Kidney (tissue), 22 donors: ENCODE measurements at places on chromosomes 13 and 19. TPM values are rescaled to one million over a fixed set of nuclear protein-coding genes. Genes with fewer than 3 reads are reported as not detected.

GRCh38 chr13:111179908-111180760 is 65.0 kb downstream of the ARHGEF7 start:
- DNase-seq: no peak

GRCh38 chr19:49590071-49590970 is 661 bp upstream of the PRR12 start:
- DNase-seq: peak; percentile 98

DNA sequence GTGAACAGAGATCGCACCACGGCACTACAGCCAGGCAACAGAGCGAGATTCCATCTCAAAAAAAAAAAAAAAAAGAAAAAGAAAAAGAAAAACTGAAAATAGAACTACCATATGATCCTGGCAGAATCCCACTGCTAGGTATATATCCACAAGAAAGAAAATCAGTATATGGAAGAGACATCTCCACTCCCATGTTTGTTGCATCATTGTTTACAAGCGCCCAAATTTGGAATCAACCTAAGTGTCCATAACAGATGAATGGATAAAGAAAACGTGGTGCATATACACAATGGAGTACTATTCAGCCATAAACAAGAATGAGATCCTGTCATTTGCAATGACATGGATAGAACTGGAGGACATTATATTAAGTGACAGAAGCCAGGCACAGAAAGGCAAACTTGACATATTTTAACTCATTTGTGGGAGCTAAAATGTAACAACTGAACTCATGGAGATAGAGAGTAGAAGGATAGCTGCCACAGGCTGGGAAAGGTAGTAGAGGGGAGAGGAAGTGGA is 26.1 kb downstream of the DYRK1B start:
- no peak for DNase-seq

GRCh38 chr13:55981381-55981780 is 1159.3 kb upstream of the PRR20A start:
- no peak for DNase-seq

GRCh38 chr19:53867225-53868090 is at the start of gene MYADM:
MYADM (plus strand) TSS chr19:53867883; CDS start chr19:53873530, 5,647 bp downstream.
- DNase-seq: peak; percentile 100

The FGF22 gene
- 0.19 TPM for total RNA-seq

GRCh38 chr19:879711-880438 is 13.1 kb downstream of the MED16 start:
- DNase-seq: no peak

The ZNF254 gene
- 23.1 TPM for total RNA-seq

The CCDC169 gene
- total RNA-seq: 1.5 TPM

DNA sequence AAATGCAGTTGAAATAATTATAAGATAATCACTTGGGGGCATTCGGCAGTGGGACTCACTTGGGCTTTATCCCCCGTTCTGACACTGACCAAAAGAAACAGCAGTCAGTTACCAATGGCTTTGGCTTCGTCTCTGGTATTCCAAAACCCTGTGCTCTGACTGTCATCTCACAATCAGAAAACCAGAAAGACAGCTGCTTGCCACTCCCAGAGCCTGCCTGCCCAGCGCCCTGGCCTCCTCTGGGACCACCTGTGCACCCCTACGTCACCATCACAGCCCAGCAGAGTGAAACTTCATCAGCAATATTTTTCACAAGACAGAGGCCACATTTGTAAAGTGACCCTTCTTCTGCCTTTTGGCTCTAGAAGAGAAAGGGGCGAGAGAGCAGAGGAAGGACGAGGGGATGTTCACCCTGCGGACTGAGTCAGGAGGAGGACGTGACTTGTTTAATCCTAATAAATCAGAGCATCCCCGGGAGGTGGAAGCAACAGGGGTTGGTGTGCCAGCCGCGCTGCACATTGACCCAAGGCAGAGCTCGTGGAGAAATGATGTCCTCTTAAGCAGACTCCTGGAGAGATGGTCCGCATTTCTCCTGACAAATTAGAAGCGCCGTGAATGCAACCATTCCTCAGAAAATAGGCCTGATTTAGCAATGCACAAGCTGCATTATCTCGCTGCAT is 397.8 kb upstream of the ZNF507 start:
- DNase-seq: no peak

The C13orf42 gene
- not detected for total RNA-seq

DNA sequence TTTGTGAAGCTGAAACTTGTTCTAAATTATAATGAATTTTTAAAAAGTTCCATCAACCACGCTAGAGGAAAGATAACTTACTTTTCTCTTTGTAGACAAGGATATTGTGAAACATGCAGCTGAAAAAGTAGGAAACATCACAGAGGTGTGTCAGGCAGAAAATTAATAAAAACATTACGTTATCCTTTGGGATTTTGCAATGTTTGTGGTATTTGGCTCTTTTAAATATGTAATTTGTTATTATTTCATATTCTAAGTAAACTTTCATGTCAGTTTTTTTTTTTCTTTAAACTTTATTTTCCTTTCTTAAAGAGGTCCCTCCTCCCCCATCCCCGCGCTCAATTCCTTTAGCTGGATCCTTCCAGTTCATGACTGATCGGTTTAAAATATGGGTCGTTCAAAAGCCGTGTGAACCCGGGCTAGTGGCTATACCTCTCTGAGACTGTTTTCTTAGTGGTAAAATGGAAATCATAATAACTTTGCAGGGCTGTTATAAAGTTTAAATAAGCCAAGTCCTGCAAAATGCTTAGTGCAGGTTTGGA is 740 bp upstream of the CCDC61 start:
- DNase-seq: no peak

The TPRX2 gene
- not detected for total RNA-seq

The ZNF274 gene
- total RNA-seq: 42.4 TPM

GRCh38 chr13:102536695-102537485 is 59.9 kb upstream of the TPP2 start:
- DNase-seq: no peak

- DNase-seq: no peak
Measured at GRCh38 chr13:69264362-69265334, 843.0 kb upstream of the ATXN8OS start.

DNA sequence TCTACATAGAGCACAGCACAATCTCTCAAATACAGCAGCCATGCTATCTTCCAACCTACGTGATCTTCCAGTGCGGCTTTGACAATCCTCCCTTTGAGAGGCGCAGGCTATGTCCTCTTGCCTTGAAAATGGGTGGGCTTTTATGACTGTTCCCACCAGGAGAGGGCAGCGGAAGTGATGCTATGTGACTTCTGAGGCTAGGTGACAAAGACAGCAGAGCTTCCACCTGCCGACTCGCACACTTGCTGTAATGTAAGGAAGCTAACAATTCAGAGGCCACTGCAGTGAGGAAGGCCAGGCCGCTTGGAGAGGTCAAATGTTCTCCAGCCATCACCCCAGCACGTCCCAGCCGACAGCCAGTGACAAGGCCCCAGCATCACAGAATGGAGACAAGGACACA is 65.8 kb downstream of the MRPL57 start:
- DNase-seq: peak; percentile 35

The CYP4F3 gene
- total RNA-seq: 2.2 TPM

The LILRB2 gene
- 11.5 TPM for total RNA-seq

The RYR1 gene
- total RNA-seq: 2.8 TPM

- no peak for DNase-seq
Measured at GRCh38 chr19:2034729-2035589, 16.1 kb downstream of the MKNK2 start.

- DNase-seq: no peak
Measured at GRCh38 chr19:489418-490196, 6.7 kb upstream of the MADCAM1 start.

GRCh38 chr19:17216058-17216670 is 1.0 kb downstream of the USE1 start:
- DNase-seq: no peak

DNA sequence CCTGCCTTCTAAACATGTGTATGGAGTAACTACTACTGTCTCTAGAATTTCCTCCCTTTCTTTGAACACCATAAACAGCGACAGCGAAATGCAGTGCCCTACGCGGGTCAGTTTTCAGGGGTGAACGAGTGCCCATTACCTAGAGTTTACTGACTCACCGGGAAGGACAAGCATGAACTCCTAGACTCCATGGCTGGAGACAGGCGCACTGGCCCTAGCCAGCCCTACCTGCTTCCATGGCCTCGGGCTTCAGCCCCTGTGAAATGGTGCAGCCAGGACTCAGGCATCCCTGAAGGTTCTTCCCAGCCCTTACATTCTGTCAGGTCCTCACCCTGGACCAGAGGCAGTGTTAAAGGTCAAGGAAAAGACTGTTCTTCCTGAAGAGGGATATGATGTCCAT is 8.5 kb downstream of the RANBP3 start:
- DNase-seq: peak; percentile 28

DNA sequence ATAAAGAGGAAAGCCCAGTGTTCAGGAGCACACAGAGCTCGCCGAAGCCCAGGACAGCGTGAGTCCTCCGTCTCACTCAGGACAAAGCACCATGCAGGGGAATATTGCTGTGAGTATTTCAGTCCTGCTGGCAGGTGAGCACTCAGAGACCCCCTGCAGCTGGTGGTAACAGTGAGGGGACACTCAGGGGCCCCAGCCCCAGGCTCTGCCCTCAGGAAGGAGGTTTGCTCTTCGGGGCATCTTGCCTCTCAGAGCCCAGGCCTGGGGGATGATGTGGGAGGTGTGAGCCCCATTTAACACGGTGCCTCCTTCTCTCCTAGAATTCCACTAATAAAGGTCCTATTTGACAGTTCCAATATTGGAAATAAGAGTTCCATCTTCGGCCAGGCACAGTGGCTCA is 14.8 kb downstream of the LILRA1 start:
- no peak for DNase-seq

DNA sequence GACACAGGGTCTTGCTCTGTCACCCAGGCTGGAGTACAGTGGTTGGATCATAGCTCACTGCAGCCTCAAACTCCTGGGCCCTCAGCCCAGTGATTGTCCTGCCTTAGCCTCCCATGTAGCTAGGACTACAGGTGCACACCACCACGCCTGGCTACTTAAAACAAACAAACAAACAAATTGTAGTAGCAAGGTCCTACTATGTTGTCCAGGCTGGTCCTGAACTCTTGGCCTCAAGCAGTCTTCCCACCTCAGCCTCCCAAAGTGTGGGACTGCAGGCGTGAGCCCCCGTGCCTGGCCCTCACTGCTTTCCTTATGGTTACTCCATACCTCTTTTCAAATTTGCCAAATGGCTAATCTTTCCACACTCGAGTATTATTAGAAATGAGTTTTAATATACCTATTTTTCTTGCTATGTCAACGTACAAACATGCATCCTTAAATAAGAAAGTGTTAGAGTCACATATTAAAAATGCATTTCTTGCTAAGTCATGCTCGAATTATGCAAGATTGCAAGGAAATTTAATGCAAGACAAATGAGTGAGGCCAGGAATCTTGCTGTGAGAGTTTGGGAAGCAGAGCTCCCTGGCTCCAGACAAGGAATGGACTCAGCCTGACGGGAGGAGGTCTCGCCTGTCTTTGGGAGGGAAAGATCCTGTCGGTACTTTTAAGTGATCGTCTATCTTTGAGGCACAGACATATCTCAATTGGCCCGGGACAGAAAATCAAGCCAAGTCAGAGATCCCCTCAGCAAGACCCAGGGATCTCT is 39.4 kb downstream of the RFX2 start:
- no peak for DNase-seq

DNA sequence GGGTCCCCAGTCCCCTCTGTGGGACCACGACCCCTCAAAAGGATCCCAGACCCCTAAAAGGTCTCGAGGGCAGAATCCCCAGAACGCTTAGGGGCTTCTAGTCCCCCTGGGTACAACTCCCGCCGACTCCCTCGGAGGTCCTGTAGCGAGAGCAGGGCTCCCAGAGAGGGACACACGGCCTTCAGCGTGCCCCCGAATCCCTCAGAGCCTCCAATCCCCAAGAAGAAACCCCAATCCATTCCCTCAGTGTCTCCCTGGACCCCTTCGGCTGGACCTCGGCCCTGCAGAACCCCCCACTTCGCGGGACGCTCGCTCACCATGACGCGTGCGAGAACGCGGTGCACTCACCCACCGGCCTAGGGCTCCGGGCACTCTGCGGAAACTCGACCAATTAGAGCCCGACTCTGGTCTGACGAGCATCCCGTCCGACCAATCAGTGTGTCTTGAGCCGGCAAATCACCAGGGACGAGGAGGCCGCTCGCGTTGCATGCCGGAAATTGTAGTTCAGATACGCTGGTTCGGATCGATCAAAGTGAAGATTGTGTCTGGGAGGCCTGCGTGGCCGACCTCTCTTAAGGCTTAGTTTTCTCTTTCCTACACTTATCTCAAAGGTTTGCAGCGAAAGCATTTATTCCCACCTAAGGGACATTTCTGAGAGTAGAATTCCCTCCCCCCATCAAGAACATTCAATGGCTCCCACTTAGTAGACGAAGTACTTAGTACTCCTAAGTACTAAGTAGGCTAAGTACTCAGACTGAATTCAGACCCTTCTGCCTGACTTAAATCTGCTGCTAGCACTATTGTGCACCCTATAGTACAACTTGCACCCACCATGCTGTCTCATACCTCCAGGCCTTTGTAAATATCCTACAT is at the start of gene TMEM161A:
TMEM161A (minus strand) TSS at position 370 of the 873 bp plus-strand sequence; CDS start at position 320, 50 bp downstream.
- peak; percentile 98 for DNase-seq

The MCEMP1 gene
- total RNA-seq: 0.38 TPM

- DNase-seq: no peak
Measured at GRCh38 chr13:106100171-106100919, 435.1 kb downstream of the EFNB2 start.

GRCh38 chr19:3803114-3803888 is 17.1 kb upstream of the MATK start:
- no peak for DNase-seq

- peak; percentile 11 for DNase-seq
Measured at GRCh38 chr19:7295912-7296536, 1.8 kb upstream of the INSR start.

- peak; percentile 63 for DNase-seq
Measured at GRCh38 chr13:105816994-105817393, 718.5 kb downstream of the EFNB2 start.

The LRRC4B gene
- total RNA-seq: 1.2 TPM

- no peak for DNase-seq
Measured at GRCh38 chr13:24187185-24187584, 26.7 kb downstream of the SPATA13 start.

The MIA gene
- 6.5 TPM for total RNA-seq

DNA sequence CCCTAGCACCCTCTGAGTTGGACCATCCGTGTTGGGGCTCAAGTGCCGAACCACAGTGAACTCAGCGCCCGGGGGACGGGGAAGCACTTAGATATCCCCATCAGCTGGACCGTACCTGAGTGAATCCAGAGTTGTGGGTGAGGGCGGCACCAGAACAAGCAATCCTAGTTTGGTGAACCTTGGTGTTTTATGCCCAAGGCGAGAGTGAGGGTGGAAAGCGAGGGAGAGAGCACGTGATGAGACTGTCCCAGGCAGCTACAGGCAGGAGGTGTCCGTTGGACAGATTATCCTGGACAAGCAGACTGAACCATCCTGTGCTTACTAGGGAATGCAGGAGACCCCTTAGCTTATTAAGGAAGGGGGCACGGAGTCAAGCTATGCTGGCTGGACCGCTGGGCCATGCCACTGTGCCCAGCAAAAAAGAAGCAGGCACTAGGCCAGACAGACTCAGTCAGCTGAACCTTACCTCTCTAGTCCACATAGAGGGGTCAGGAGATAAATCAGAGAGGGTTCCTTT is 596 bp downstream of the GET3 start:
- no peak for DNase-seq
